Non-pigmented ciliary epithelial cell (primary cell): ENCODE measurements at places on chromosomes 3 and 15.
A peak's percentile ranks its signal among the peaks of the same experiment; 100 is the strongest.

GRCh38 chr3:123705488-123706285 lies 120.8 kb upstream of the HACD2 start:
- DNase-seq, result no peak

- DNase-seq, result peak; percentile 95
These were observed 152.6 kb downstream of the GREM1 start for GRCh38 chr15:32870240-32871033.

DNA sequence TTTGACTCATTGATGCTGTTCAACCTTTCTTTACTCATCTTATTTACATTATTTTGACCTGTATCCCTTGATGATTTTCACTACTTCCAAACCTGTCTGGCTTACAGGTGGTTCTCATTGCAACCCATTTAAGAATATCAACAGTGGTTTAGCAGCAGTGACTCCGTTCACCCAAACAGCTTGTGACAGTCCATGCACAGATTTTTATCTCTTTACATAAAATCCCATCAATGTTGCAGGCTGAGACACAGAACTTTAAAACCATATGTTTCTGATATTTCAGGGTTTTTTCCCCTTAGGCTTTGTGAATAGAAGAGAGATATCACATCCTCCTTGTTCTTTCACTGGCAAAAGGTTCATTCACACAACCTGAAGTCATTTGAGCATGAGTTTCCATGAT lies 149.1 kb upstream of the CDIN1 start:
- DNase-seq, result no peak

- no peak for DNase-seq
These were observed 22.7 kb downstream of the BOC start for GRCh38 chr3:113234028-113234427.

DNA sequence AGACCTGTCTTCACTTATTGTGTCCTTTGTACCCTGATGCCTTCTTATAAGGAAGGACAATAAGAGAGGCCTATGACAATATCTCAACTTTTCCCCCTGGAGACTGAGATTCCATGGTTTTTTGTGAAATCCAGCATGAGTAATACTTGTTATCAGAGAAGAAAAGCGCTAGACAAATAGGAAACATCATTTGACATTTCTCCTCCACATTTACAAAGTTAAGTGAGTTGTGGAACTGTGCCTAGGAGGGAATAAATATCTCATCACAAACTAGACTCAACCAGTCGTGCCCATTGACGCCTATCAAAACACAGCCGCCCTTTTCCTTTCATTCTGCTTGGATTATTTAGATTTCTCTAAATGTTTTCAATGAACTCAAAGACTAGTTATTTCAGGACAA lies 253.1 kb downstream of the MECOM start:
- DNase-seq, result no peak

GRCh38 chr3:44509393-44509921 lies 32.0 kb upstream of the ZNF445 start:
- no peak for DNase-seq
